ENCODE measurements at places on chromosomes 5 and 9.

DNA sequence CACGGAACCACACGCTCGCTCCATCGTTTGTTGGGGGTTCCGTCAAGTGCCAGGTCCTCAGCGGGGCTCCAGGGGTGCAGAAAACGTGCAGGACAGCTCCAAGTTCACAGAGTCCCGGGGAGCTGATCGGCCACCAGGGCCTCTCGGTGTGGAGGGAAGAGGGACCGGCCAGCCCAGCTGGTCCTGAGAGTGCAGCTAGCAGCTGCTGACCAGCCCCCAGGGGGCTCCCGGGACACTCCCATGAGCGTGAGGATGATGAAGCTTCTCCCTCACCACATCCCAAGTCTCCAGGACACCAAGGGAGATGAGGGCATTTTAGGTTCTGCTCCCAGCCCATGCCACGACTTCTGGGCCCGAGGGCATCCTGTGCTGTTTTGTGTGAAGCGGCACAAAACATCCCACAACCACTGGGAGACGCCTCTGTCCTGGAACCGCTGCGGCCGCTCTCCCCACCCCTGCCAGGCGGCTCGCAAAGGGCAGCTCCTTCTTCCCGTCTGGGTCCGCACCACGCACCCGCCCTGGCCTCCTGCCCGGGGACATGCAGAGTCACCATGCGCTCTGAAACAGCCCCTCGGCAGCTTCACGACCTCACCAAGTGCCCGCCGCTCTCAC, 67.5 kb upstream of the IRX4 start:
- no peak for DNase-seq

GRCh38 chr5:5483350-5483749, 60.9 kb downstream of the ICE1 start:
- no peak for DNase-seq

DNA sequence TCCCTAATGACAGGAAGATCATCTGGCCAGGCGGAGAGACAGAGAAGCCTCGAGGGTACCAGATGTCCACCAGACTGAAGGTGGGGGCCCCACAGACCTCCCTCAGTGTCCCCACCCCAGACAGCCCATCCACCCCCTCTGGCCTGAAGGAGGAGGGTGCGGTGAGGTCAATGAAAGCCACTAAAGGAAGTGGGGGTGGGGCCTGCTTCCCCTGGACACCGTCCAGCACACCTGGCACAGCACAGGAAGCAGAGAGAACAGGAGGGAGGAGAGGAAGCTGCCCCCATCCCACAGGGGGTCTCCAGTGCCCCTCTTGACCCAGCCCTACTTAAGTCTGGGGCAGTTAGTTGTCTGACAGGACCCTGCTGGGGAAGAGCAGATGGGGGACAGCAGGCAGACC, 11.2 kb downstream of the LRRC26 start:
- peak; percentile 67 for DNase-seq

GRCh38 chr5:139670369-139671095, 22.4 kb downstream of the CXXC5 start:
- DNase-seq: peak; percentile 98

DNA sequence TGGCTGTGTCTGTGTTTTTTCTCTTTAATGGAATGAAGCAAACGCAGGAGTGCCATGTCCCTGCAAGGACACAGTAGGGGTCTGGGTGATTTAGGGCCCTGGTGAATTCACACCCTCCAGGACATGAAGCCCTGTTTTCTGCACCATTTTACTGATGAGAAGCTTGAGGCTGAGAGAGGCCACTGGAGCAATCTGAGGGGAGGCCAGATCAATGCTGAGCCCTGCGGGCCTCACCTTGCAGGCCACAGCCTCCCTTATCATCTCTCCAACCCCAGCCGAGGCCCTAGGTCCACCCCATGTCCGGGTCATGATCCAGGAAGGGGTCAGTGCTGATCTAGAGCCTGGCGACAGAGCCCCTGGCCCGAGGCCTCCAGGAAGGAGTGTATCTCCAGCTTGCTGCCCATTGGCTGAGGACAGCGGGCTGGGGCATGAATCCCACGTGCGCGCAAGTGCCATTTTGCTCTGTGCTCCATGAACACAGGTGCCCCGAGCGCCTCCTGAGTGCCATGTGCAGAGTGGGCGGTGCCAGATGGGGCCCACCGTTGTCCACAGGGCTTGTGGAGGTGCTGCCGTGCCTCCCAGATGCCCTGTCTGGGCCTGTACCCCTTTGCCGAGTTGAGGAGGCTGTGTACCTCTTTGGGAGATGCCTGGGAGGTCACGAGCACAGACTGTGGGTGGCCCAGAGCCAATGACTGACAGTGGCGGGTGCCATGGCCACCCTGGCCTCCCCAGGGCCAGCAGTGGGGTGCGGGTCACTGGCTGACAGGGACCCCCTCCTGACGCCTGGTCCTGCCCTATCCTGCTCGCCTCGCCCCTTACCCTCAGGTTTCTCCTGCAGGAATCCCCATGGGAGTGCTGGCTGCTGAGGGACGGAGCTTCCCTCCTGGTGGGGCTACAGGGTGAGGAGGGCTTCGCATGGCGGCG, 32.3 kb upstream of the LPCAT1 start:
- DNase-seq: peak; percentile 79

GRCh38 chr5:474840-475661, 32.1 kb downstream of the EXOC3 start:
- peak; percentile 50 for DNase-seq

DNA sequence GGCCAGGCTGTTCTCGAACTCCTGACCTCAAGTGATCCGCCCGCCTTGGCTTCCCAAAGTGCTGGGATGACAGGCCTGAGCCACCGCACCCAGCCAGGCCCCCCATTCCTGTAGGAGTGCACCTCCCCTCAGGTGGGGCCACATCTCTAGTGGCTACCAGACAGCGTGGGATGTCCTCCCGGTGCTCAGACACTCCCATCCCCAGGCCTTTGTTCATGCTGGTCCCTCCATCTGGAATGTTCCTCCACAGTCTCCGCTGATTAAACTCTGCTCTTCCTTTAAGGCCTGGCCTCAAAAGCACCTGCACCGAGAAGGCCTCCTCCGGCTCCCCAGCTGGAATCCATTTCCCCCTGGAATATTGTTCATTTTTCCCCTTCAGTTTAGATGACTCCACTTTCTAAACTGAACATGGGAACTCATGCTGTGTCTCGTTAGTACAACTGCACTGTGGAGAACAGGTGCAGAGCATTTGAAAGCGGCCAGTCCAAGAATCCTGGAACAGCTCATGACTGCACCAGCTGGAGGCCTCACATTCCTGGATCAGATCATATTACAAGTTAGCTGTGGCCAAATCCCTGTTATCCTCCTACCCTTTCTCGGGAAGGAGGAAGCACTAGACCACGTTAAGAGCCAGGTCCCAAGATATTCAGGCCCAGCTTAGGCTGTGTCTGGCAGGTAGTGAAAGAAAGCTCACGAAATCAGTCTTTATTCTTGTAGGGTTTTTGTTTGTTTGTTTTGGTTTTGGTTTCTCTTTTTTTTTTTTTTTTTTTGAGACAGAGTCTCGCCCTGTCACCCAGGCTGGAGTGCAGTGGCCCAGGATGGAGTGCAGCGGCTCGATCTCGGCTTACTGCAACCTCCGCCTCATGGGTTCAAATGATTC, 10.8 kb upstream of the PRRC2B start:
- DNase-seq: peak; percentile 86

GRCh38 chr5:40001796-40002195, 577.0 kb upstream of the DAB2 start:
- DNase-seq: no peak

DNA sequence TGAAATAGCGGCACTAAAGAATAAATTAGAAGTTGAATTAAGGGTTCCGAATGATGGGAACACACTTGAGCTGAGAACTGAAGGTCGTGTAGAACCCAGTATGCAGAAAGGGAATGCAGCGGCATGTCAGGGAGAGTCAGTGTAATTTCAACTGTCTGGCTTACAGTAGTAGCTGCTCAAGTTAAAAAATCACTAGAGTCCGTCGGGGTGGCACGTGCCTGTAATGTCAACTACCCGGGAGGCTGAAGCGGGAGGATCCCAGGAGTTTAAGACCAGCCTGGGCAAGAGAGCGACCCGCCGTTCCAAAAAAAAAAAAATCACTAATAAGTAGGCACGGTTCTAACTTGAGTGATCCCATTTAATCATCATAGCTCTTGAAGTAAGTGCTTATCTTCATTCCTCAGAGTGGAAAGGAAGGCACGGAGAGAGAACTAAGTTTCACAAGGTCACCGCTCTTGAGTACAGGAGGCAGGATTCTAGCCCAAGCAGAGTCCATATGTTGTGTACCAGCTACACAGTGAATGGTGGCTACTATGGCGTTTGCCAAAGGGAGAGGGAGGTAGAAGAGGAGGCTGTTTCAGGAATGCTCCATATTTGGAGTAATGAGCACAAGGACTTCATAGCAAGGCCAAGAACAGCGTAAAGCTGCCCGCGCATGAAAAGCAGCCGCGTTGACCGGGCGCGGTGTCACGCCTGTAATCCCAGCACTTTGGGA, 831 bp downstream of the RMRP start:
- peak; percentile 86 for DNase-seq

DNA sequence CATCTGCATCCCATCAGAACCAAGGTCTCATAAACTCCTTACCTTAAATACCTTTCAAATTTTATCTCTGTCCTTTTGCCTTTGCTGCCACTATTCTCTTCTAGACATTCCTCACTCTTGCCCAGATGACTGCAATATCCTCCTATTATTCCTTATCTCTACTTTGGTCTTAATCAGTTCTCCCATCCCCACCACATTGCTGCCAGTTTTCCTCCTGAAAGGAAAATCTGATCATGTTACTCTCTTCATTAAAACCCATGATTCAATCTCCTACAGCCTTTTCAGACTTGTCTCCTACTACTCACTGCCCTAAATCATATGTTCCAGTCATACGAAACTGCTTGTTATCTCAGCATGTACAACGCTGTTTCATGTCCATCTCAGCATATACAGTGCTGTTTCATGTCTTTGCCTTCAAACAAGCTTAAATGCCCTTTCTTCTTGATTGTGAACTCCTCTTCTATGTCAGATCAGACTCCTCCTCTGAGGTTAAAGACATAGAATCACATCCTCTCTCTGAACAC, 152.6 kb upstream of the FST start:
- DNase-seq: no peak

GRCh38 chr9:15622318-15622971, 69.6 kb downstream of the CCDC171 start:
- peak; percentile 1 for DNase-seq

DNA sequence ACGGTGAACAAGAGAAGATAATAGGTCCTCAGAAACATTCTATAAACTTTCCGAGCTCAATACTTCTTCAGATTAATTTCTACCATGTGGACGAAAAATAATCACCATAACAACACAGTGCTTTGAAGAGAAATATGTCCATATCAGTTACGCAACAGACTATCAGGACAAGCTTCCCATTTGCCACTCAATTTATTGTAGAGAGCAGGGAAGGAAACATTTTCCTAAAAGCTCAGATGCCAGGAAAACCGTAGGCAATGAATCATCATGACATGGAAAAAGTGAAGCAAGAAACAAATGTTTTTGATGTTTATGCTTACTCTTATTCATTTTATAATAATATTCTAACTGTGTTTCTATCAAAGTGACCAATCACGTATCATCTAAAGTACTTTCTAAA, 87.6 kb downstream of the S1PR3 start:
- no peak for DNase-seq

DNA sequence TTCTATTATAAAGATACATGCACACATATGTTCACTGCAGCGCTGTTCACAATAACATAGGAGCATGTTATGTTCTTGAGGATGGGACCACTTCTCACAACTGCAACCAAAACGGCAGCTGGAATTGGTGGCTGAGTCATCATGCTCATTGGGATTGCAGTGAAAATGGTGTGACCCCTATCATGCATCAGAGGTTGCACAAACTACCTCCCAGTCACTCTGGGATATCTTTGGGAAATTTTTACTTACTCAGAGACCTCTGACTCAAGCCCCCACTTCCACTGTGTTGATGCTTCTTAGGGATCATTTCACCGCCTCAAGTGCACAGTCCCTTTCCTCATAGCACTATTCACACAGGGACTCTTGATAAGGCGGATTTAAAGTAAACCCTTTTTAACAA, 474.1 kb downstream of the BNC2 start:
- DNase-seq: no peak

- no peak for DNase-seq
Observed at GRCh38 chr5:158305861-158306260, 446.9 kb upstream of the CLINT1 start.

DNA sequence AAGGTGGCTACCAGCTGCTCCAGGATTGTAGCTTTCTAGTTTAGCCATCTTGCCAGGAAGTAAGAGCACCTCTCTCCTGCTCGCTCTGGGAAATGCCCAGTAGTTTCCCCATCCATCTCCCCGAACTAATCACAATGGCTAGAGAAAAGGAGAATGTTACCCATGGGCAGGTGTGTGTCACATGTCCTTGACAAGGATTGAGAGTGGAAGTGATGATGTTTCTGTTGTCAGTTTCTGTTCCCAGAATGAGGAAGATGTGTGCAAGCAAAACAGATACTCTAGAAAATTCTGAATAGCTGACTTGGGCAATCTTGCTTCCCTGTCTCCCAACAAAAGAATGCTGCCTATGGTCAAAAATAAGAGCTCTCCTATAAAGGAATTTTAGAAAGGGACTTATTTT, 429.5 kb downstream of the EBF1 start:
- DNase-seq: peak; percentile 11

GRCh38 chr9:95175523-95175922, 142.0 kb downstream of the FANCC start:
- DNase-seq: no peak

DNA sequence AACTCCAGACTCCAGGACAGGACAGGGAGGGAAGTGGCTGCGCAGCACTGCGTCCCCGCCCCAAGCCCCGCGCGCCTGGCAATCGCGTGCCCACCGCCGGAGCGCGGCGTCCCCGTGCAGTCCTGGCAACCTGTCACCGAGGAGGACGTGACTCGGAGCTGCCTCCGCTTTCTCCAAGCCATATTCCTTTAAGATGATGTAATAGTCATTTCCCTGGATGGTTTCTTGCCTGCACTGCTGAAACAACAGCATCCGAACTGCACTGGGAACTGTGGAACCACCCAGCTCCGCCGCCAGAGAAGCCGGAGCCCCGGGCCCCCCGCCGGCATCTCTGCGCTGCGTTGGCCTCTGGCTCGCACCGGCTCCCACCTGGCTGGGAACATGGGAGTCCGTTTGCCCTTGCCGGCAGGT, 34.5 kb downstream of the KCTD16 start:
- peak; percentile 69 for DNase-seq

DNA sequence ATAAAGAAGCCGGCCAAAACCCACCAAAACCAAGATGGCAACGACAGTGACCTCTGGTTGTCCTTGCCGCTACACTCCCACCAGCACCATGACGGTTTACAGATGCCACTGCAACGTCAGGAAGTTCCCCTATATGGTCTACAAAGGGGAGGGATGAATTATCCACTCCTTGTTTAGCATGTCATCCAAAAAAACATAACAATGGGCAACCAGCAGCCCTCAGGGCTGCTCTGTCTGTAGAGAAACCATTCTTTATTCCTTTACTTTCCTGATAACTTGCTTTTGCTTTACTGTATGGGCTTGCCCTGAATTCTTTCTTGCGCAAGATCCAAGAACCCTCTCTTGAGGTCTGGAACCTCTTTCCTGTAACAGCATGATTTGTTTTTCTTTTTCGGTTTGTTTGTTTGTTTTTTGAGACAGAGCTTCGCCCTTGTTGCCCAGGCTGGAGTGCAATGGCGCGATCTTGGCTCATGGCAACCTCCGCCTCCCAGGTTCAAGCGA, 2.0 kb upstream of the UAP1L1 start:
- no peak for DNase-seq
